HuH-7 (cell line): ENCODE measurements at places on chromosomes 5 and 9.

- DNase-seq = no peak
Measured at GRCh38 chr5:132134384-132134783, 60.8 kb downstream of the CSF2 start.

DNA sequence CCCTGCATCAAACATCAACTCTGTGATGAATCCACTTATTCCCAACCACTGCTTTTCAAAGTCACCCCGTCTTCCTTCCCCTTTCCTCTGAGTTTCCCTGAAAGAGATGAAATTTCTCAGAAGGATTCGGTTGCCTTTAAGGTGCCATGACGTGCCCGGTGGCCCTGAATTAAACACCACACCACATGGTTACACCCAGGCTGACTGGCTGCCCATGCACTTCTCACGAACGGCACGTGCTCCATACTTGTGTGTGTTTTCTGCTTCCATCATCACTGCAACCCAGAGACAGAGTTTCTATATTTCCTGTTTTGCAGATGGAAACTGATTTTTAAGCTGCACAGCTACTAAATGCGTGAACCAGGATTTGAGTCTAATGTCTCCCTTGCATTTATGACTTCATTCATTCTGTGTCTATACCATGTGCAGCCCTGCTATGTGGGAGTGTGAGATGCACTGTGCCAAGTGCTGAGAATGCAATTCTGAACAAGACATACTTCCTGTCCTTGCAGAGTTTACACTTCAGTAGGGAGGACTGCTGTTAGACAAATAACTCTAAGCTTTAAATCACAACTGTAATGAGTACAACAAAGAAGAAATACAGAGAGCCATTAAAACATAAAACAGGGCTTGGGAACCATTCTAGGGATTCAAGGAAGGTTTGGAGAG is 162.9 kb downstream of the NXNL2 start:
- no peak for DNase-seq

DNA sequence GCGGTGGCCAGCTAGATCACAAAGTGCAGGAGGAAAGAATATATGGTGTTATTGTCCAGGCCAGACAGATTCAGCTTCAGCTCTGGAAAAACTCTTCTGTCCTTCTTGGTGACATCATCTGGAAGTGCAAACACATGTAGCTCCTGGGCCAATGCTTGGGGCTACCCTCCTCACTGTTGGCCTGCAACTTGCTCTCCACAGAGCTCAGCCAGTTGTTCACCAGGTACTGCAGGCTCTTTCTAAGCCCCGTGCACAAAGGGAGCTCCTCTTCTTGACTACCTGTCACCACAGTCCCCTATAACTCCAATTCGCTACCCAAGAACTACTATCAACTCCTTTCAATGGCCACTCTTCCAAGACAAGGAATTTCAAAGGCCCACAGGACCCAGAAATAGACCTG is 1175.9 kb upstream of the CDH9 start:
- DNase-seq = no peak

- no peak for DNase-seq
Measured at GRCh38 chr5:128304088-128304487, 220.5 kb downstream of the SLC12A2 start.

DNA sequence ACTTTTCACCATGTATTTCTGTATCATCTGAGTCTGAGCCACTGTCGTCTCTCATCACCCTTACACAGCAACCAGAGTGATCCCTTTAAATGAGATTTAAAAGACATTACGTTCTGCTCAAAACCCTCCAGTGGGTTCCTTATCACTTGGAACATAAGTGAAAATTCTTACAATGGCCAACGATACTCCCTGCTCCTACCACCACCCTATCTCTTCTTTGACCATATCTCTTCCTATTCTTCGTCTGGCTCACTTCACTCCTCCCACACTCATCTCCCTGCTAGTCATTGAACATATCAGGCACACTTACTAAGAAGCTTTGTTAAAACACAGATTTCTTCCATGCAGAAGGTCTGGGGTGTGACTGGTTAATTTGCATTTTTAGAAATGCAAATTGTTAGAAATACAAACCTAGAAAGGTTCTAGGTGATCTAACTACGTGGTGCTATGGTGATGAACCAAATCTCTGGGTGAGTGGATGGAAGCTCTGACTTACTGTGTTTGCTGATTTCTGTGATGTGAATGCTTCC is 166.6 kb upstream of the CD180 start:
- no peak for DNase-seq

DNA sequence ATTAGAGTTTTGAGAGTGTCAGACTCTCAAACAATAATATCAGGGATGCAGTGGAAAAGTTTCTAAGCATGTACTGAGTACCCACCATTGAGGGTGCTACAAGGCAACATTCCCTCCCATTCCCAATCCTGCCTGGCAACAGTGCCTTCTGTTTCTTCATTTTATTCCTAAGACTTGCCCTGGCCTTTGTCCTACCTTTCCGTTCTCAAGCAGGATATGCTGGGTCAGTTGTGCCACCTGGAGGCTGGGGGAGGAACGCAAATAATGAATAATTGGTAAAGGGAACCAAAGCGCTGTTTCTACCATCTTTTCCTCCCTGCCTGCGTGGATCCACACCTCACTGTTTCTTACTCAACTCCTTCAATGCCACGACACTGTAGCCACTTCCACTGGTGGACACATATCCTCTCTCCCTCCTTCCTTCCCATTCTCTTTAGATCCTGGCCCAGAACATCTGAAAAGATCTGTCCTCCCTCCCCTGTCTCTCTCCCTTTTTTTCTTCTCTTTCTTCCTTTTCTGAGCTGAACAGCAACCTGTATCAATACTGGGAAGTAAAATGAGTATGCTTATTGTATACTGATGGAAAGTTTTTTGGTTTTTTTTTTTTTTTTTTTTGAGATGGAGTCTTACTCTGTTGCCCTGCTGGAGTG is 149.5 kb downstream of the C9orf152 start:
- peak; percentile 82 for DNase-seq

GRCh38 chr9:91143642-91144041 is 218.1 kb downstream of the AUH start:
- DNase-seq = no peak

DNA sequence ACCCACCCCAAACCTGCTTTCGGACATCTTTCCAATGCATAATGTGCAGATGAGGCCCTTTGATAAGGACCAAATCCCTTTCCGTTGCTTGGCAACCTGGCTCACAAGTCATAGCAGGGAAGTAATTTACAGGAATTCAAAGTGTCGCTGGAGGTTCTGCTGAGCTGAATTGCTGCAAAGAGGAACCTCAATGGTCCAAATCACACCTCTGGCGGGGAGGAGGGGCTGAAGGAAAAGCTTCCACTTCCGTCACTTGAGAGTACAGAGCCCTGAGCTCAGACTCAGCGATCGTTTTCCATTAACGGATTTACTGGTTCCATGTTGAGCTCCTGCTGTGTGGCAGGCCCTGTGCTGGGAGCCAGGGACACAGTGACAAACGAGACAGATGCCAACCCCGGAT is 99.3 kb downstream of the KCNIP1 start:
- DNase-seq = no peak

DNA sequence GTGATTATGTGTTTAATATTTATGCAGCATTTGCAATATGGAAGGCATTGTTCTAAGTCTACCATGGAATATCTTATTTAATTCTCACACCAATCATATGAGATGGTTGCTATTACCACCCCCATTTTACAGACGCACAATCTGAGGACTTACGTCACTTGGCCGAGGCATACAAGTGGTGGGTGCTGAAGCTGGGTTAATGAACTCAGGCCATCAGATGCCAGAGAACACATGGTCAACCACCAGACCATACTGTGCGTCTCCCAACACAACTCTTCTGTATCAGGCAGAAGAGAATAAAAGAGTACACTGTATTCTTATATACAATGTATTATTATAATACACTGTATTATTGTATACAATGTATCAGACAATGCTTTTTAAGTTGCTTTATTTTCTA is 59.5 kb downstream of the ZNF366 start:
- no peak for DNase-seq

DNA sequence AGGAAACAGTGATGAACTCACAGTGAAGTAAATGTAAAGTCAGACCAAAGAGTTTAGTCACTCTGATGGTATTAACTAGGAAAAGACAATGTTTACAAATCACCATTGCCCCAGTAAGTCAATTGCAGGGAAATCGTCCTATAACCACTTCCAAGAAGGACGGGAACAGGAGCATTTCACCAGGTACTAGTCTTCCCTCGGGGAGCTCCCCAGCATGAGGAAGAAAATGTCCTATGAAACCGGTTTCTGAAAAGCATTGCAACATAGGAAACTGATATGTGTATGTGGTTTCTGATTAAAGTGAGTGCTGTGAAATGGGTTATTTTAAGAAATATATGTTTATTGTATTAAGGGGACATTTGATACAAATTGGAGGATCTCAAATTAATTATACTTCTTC is 626.7 kb upstream of the ADAMTS16 start:
- DNase-seq = no peak

DNA sequence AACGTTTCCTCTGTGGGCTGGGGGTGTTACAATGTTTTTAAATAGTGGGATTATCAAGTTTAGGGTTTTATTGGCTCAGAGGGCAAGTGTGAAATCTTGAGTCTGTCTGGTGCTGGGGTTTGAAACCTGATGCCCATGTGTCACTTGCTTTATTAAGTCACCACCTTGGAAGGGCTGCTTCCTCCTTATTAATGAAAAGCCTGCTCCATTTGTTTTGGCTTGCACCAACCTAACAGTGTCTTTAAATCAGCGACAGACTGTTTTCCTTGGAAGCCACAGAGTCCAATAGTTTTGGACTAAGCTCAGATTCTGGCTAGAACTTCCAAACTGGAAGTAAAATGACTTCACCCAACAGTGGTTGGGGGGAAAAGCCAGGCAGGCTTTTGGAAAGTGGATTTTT is 10.7 kb upstream of the PALM2AKAP2 start:
- DNase-seq = no peak

DNA sequence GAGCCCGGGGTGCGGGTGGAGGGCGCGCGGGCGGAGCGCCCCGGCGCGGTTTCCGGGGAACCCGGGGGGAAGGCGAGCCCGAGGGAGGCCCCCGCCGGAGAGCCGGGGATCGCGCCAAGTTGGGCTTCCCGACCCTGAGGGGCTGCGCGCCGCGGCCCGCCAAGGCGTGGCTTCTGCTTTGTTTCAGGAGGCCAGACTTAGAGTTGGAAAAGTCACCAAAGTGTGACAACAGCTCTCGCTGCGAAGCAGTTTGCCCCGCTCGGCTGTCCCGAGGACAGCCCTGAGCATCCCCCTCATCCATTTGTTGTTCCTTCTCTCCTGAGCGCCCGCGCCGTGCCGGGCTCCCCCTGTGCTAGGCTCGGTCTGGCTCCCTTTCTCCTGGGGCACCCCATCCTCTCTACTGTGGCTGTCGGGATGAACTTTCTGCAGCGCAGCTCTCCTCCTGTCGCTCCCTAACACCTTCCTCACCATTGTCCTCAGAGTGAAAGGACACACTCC is 410 bp downstream of the GLIPR2 start:
- no peak for DNase-seq

- peak; percentile 61 for DNase-seq
Measured at GRCh38 chr9:128689820-128690683, 1.0 kb downstream of the SET start.

GRCh38 chr5:180605554-180606214 is 14.4 kb upstream of the SCGB3A1 start:
- DNase-seq = peak; percentile 77

DNA sequence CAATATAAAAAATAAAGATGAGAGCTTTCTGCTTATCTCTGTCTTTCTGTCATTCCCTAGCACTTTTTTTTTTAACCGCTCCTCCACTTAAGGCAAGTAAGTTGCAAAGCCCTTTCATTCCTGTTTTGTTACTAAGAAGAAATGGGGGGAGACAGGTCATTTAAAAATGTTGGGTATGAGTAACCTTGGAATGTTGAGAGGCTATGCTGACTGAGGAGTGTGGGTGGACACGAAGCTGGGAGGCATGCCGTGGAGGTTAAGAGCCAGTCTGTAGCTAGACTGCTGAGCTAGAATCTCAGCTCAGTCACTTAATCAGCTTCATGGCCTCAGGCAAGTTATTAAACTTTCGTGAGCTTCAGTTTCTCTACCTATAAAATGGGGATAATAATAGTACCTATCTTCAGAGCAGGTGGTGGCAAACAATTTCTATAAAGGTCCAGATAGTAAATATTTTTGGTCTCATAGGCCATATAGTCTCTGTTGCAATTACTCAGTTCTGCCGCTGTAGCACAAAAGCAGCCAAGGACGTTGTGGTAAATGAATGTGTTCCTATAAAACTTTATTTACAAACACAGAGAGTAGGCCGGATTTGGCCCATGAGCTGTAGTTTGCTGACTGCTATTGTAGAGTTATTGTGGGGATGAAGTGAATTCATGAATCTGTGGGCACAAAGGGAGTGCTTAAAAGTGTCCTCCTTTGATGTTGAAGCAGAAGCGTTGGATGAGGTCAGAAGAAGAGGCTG is 220.0 kb downstream of the GABBR2 start:
- DNase-seq = no peak

DNA sequence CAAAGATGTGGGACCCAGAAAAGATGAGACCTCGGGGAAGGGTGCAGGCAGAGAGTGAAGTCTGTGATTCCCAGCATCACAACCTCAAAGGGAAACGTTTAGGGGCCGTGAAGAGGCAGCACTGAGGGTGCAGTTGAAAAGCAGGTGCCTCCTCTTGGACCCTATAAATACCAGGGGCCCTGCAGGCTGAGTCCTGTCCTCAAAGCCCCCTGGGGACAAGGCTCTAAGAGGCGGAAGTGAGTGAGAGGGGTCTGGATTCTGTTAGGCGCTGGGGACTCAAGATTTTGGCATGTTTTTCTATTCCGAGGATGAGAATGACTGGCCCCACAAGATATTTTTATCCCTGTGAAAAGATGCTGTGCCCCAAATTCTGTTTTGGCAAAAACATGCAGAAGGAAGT is 107.8 kb downstream of the THBS4 start:
- DNase-seq = no peak

DNA sequence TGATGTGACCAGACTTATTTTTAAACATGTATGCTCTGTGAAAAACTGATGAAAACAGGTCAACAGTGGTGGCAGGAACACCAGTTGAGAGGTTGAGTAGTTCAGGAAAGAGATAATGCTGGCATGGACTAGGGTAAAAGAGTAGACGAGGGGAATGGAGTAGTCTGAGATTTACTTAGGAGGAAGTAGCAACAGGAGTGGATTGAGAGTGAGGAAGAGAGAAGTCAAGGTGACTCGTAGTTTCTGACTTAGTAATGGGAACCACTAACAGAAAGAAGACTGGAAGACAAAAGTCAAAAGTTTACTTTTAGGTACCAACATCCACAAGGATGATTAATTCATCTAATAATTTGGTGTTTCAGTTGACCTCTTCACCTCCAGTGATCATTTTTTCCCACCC is 3.6 kb downstream of the SRA1 start:
- no peak for DNase-seq

GRCh38 chr5:26805076-26805475 is 233.3 kb downstream of the CDH9 start:
- DNase-seq = no peak

DNA sequence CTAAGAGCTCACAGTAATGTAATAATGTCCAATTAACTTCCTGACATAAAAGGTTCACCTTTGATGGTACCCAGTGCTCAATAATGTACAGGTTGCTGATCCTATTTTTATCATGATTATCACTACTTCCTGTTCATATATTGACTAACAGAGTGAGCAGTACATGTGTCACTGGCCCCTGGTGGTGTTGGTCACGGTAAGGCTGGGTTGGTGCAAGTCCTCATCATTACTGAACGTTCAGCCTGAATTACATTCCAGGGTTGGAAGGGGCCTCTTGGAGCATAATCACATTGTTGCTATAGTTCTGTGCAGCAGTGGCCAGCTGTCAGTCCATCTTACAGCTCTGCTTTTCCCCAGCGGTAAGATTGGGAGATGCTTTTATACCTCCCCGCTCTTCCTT is 24.2 kb upstream of the CKMT2 start:
- DNase-seq = no peak

GRCh38 chr5:71522151-71522550 is 65.0 kb upstream of the MCCC2 start:
- DNase-seq = no peak
